ENCODE measurements at places on chromosomes 2 and 18. TPM values are rescaled to one million over a fixed set of nuclear protein-coding genes. Genes with fewer than 3 reads are reported as not detected.

Gene SPP2
- 0.27 TPM for total RNA-seq

Gene MALL
- 42.0 TPM for total RNA-seq

Gene MROH2A
- total RNA-seq, result not detected

Gene SCN7A
- not detected for total RNA-seq

Data from M059J (cell line).